ENCODE measurements at places on chromosomes 6 and 20.
A peak's percentile ranks its signal among the peaks of the same experiment; 100 is the strongest.

GRCh38 chr6:167988945-167989841 is 8.3 kb upstream of the KIF25 start:
- no peak for DNase-seq

- DNase-seq: no peak
Observed at GRCh38 chr6:32763421-32763820, at the start of gene HLA-DQB2. Gene HLA-DQB2 (minus strand): TSS chr6:32763532. CDS start chr6:32763470, 62 bp downstream.

DNA sequence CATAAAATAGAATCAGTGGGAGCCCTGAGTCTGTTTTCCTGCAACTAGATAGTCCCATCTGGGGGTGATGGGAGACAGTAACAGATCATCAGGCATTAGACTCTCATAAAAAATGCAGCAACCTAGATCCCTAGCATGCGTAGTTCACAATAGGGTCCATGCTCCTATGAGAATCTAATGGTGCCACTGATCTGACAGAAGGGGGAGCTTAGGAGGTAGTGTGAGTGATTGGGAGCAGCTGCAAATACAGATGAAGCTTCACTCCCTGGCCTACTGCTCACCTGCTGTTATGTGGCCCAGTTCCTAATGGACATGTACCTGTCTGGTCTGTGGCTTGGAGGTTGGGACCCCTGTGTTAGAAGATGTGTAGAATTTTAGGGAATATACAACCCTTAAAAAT is 904.5 kb upstream of the EPHA7 start:
- no peak for DNase-seq

- DNase-seq: no peak
Observed at GRCh38 chr20:62916703-62917476, 9.4 kb downstream of the DIDO1 start.

DNA sequence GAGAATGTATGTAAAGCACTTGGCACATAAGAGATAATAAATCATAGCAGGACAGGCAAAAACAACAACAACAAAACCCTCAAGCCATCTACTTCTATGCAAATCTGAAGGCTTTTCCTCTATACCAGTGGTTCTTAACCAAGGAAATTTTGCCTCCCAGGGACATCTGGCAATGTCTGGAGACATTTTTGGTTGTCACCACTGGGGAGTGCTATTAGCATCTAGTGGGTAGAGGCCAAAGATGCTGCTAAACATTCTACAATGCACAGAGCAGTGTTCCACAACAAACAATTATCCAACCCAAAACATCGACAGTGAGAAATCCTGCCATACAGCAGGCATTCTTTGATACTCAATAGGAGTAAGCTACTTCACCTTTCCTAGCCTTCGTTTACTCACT is 28.2 kb downstream of the NDRG3 start:
- no peak for DNase-seq

GRCh38 chr20:4684837-4685413 is 36.8 kb upstream of the PRND start:
- peak; percentile 49 for DNase-seq

DNA sequence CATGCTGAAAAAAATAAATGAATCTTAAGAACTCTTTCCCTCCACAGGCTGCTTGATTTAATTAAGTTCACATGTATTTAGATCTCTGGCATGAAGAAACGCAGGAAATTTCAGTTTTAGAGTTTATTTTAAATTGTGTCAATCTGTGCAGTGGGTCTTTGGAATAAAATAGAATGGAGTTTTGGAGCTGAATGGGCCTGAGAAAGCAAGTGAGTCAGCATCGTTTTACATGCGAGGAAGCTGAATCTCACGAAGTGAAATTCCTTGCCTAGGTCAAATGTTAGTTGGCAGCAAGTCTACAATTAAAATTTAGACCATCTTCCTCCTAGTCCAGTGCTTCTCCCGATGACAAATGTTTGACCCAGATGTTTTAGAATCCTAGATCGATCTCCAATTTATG is 22.4 kb downstream of the MAP7 start:
- no peak for DNase-seq

DNA sequence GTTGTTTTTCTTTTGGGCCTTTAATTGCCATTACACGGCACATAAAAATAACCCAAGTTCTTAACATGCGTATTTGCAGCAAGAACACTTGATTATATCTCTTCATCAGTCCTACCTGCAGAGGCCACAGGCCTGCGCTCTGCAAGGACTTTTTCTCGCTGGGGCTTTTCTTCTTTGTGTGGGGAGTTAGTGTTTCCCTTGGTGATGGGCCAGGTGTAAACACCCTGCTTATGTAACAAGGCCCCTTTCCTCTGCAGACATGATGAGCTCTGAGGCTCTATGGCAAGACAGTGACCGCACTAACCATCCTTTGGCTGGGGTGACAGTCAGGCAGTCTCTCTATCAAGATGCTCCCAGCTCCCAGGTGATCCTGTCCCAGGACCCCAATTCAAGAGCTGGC is 97.8 kb upstream of the PCSK2 start:
- DNase-seq: no peak

DNA sequence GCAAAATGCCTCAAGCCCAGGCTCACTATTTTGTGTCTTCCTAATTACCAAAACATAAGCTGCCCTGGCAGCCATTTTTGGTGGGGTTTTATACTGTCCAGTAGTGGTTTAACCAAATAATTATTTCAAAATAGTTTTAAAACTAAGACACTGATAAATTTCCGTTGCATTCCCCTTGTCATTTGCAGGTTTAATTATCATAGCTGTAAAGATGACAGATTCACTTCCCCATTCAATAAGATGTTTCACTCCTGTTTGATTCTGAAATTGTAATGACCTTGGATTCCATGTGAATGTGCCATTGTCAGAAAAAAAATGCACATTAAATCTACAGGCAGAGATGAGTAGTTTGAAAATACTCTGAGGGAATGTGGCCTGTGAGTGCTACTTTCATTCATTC is 172.0 kb downstream of the COL9A1 start:
- DNase-seq: no peak

DNA sequence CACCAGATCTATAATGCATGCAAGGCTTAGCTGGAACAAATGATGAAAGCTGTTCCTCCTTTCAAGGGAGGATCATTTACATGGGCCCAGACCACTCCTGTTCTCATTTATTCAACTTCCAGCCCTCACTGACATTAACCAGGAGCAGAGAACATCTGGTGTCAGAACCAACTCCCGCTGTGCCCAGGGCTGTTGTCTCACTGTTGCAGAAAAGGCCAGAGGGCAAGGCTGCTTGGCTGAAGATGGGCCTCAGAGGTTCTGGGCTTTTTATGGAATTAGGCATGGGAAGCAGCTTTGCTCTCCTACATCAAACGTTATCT is 164.2 kb downstream of the GMPR start:
- peak; percentile 76 for DNase-seq

GRCh38 chr6:32969685-32970412 is 1.5 kb downstream of the BRD2 start:
- peak; percentile 96 for DNase-seq

DNA sequence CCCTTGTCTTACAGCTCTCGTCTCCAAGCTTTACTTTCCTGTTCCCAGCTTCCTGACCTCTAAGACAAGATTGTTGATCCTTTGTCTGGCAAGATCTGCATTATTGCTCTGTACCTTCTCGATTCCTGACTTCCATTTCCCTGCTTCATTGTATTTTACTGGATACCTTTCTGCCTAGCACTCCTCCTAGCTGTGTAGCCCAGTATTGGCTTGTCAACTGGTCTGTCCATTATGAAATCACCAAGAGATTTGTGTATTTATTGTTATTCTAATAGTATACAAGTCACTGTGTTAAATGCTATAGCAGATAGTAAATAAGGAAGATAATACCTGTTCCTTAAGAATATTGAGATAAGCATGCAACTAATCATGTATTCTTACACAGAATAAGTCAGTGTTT is 305.4 kb downstream of the CDKAL1 start:
- DNase-seq: no peak

- no peak for DNase-seq
Observed at GRCh38 chr6:155561257-155561965, 105.8 kb upstream of the NOX3 start.

DNA sequence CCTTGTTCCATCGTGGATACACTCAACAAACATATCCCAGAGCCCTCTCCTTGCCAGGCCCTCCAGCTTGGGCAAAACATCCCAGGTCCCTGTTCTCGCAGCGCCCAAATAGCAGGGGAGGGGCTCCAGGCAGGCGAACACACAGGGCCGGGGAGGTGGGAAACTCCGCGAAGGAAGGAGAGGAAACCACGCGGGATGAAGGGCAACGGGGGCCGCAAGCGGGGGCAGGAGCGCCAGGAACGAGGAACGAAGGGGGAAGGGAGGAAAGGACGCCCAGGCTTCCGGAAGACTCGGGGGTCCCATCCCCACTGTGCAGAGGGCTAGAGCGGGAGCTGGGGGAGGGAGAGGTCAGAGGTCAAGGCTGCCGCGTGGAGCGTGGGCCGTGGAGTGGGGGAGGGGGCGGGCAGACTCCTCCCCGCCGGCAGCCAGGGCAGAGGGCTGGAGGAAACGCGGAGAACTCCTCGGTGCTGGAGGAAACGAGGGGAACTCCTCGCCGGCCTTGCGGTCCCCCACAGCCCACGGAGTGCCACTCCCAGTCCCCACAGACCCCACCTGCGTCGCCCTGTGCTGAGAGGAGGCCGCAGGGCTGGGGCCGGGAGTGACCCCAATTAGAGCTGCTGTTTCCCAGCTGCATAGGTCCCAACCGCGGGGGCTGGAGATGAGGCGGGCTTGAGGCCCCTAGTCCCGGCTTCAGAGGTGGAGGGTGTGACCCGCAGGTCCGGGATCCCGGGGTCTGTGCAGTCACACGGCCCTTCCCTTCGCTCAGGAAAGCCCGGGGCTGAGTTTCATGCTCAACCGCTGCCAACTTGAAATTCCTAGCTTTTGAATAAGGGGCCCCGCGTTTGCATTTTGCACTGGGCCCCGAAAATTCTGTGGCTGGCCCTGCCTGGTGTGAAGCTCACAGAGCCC is 1.2 kb upstream of the RBM38 start:
- DNase-seq: no peak

DNA sequence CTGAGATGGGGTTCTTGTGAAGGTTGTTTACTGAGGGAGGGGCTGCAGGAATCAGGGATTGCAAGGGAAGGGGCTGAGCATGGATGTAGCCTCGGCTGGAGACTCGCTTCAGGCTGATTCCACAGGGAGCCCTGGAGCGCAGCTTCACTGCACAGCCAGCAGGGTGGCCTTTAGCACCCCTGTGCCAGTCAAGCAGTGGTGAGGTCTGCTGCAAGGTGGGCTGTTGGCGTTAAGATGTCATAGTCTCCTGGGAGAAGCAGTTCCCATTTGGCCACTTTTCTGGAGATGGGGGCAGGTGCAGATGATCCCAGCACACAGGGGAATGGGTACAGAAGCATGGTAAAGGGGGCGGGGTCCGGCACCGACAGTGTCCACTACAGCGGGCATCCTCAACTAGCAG is 126.3 kb downstream of the TOX2 start:
- DNase-seq: no peak

GRCh38 chr6:63644668-63645326 is 9.2 kb downstream of the PHF3 start:
- DNase-seq: peak; percentile 59

DNA sequence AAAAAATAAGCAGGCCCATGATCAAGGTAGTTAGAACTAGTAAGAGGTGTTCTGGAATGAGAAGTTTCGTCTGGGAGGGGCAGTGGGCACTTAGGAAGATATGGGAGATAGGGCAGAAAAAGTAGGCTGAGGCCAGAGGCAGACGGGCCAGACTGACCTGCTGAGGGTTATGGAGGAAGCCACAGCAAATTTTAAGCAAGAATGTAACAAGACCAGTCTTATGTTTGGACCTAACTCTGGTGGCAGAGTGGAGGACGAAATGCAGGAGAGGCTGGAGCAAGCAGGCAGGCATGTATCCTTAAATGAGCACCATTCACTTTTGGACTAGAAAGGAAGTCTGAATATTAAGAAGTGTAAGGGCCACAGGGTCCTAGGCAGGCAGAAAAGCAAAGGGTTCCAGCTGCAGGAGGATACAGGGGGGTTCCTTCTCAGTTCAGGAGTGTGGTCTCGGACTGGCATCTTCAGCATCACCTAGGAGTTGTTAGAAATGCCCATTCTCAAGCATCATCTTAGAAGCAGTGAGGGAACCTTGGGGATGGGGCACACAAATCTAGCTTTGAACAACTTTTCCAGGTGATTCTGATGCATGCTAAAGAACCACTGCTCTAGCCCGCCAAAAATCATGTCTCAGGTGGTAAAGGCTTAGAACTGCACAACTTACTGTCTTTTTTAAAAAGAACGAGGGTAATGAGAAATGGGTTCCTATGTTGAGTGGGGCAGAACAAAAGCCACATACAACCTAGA is 1.7 kb upstream of the DSTN start:
- DNase-seq: no peak

- DNase-seq: no peak
Observed at GRCh38 chr20:59094576-59094975, 52.0 kb upstream of the PRELID3B start.

All from astrocyte of the spinal cord (primary cell).